Right ventricle myocardium inferior (tissue), 1 donor: ENCODE measurements at places on chromosomes 12 and 14. TPM values are rescaled to one million over a fixed set of nuclear protein-coding genes. Genes with fewer than 3 reads are reported as not detected.

The C12orf43 gene
- total RNA-seq = 8.2 TPM

The NPC2 gene
- total RNA-seq = 87.1 TPM

The GLIPR1 gene
- 12.2 TPM for total RNA-seq

The SLC15A4 gene
- total RNA-seq = 16.3 TPM

GRCh38 chr12:62396750-62397149, 69.9 kb upstream of the MON2 start:
- no peak for DNase-seq

DNA sequence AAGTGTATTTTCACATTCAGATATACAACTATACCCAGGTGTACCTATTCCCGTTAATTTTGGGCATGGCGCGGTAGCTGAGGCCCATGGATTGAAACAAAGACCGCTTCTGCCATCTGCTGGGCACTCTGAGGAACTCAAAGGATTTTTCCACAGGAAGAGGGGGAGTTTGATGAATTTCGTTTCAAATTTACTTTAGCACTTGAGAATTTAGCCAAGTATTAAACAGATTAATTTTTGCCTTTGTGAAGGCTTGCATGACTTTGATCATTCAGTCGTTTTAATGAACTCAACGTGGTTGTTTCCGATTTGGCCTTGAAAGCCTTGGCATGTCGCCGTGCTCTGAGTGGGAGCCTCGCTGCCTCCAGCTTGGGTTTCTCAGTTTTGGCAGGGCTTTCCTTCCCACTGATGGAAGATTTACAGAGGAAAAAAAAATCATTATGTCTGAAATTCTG, 153.2 kb upstream of the DDHD1 start:
- DNase-seq = peak; percentile 71

GRCh38 chr12:32706335-32707024, 27.4 kb downstream of the DNM1L start:
- DNase-seq = no peak
